ENCODE measurements at places on chromosomes 6 and 20.

- DNase-seq: peak; percentile 66
These were observed 1.4 kb upstream of the HIVEP1 start for GRCh38 chr6:12010635-12011275.

GRCh38 chr6:37705239-37706051 is 7.8 kb upstream of the MDGA1 start:
- DNase-seq: peak; percentile 69

DNA sequence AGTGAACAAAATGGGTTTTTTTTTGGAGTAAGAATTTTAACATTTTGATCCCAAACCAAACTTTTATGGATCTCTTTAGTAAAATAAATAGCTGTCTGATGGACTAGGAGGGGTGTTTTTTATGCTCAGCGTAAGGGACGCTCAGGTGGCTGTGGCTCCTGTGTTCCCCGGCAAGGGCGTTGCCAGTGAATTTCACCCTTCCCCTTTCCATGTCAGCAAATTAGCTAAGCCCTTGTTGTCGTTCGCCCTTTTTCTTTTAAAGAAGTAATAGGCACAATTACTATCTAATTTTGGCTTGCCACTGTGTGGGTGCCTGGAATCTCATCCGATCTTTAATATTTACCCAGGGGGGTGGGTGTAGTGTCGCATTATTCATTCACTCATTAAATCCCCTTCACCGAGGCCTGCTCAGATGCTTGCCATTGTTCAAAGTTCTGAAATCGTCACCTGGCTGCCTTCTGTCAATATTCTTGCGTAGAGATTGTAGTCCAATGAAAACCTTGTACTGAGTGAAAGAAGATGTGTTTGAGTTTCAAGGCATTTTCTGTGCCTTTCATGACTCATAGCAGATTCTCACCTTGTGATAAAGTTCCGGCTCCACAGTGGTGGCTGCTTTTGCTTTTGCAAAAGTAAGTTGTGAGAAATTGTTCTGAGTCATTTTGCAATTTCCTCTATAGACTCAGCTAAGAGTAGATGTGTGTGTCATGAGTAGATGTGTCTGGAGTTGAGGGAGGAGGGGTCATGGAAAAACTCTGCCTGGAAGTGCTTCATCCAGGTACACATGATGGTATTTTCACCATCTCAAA is 40.0 kb upstream of the CLDN20 start:
- DNase-seq: no peak

DNA sequence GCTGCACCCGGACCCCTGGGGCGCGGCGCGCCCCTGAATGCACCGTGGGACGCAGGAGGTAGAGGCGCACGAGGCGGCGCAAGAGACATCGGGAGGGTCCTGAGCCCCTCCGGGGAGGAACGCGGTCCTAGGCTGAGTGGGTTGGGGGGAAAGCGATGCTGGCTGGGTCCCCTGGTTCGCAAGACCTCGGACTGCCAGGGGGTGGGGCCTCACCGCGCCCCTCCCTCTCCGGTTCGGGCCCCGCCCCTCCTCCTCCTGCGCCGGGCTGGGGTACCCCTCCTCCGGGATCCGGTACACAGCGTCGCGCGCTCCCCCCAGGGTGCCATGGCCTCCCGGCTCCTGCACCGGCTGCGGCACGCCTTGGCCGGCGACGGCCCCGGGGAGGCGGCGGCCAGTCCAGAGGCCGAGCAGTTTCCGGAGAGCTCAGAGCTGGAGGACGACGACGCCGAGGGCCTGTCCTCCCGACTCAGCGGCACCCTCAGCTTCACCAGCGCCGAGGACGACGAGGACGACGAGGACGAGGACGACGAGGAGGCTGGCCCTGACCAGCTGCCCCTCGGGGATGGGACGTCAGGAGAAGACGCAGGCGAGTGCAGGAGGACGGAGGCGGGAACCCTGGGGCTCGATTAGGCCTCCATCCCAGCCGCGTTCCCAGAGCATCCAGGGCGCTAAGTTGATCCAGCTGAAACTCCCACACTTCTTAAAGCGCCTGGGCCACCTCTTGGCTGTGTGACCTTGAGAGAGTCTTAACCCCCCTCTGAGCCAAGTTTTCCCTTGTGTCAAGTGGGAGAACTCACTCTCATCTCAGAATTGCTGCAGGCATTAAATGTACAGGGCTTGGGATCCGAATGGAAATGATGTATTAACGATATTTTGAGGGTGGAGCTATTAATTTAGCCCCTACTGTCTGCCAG is 541 bp downstream of the SNX21 start:
- no peak for DNase-seq

DNA sequence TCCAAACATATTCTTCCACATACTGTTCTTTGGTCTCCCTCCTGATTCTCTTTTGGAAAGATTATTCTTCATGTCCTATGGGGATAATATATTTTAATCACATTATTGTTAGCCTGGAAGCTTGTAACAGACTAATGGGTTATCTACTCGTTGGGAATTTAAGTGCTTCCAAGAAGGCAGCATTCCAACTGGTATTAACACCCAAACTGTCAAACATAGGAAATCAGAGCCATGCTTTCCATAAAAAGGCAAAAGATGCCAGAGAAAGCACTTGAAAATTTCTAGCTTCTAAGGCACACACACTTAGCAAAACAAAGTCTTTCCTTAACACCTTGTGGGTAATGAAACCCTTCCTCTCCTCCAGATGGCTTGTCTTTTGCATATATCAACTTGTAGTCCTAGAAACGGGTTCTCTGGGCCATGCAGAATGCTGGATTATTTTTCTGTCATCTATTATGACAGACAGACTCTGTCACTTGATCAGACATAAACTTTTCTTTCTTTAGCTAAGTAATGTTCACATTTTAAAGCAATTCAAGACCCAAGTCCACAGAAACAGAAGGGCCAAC is 41.5 kb downstream of the B4GALT5 start:
- no peak for DNase-seq

- DNase-seq: no peak
These were observed 23.2 kb downstream of the UBE2V1 start for GRCh38 chr20:50089787-50090177.
